ENCODE measurements at places on chromosomes 5 and 9.

DNA sequence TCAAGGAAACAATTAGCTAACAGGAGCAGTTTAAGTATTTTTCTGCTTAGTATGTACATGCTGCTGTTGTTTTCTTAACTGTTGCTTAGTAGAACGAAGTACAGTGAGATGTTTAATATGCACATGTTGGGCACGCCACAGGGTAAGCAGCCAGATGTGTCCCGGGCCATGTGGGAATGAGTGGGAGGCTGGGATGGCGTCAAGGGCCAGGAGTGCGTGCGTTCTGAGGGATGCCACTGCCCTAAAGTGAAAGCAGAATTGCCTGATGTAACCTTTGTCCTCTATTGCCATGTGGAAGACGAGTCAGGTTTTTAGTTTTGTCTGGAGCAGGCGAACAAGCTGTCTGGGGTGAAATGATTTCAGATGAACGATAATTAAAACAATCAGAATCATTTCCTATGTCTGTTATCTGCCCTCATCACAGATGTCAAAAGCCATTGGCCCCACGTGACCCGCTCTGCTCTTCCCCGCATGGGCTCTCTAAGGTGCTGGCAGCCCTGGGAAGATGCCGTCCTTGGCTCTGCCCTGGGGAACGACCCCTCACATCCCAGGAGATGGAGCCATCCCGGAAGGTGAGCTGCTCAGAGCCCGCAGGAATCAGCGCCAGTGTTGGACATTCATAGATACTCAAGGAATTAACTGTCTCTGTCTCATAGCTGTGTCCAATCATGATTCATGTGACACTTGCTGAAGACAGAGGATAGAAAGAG is 356.6 kb upstream of the IRX4 start:
- DNase-seq: no peak

DNA sequence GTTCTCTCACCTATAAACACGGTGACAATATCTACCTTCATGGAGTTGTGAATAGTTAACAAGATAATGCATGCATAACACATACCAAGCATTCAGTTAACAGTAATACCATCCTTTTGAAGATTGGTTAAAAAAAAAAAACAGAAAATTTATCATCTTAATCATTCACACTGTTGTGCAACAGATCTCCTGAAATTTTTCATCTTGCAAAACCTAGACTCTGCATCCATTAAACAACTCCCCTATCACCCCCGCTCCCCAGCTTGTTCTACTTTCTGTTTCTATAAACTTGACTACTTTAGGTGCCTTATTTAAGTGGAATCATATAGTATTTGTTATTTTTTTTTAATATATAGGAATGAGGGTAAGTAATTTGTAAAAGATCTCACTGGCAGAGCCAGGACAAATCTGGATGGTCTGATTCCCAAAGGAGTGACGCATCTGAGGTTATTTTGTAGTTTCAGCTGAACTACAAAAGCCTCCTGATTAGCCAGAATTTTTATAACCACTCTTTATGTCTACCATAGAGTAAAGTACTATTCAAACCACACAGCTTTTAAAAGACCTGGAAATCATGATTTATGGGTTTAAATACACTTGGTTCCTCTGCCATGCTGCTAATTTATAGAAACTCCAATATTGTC is 93.0 kb downstream of the FANCC start:
- DNase-seq: no peak

DNA sequence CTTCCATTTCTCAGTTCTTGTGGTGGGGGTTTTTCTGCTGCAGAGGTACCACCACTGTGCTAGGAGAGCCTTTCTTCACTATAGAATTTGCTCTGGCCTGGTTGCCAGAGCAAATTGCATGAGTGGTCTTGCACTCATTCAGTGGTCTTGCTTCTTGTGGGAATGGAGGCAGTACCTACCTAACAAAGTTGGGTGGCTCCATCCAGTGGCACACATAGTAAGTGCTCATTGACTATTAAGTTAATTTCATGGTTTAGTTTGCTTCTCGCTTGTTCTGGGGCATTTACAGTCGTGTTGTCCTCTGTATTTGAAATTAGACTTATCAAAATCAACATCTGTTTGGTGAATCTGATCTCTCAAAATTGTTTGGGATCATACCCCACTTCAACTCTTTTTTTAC is 23.0 kb downstream of the SLC28A3 start:
- DNase-seq: no peak

GRCh38 chr5:134458234-134459009 is 46.7 kb upstream of the CDKN2AIPNL start:
- no peak for DNase-seq

- DNase-seq: no peak
These were observed 78.0 kb downstream of the AMBP start for GRCh38 chr9:114000063-114000454.

GRCh38 chr5:154608531-154609011 is 130.5 kb upstream of the HAND1 start:
- no peak for DNase-seq

DNA sequence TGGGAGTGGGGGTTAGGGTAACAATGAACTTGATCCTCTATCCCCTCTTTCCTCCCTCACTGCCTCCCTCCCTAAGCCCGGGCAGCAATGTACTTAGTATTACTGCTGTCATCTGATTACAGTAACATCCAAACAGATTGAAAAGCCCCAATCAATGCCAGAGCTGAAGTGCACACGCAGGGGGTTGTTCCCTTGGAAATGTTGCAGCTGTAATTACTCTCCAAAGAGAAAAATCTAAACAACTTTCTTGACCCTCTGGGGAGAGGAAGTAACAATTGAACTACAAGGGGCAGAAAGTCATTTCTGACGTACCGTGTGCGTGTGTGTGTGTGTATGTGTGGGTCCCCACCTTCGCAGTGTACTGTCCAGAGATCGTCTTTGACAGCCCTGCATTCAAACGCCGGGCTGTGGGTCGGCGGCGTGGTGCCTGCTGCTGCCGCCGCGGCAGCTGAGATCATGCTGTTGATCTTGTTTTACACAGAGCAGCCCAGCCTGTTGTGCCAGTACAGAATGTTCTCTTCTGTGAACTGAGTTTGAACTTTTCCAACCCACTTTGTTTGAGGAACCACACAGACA is 66.0 kb upstream of the KLF9 start:
- no peak for DNase-seq

- peak; percentile 89 for DNase-seq
These were observed 110.6 kb upstream of the FER start for GRCh38 chr5:108637134-108637533.

Data from AML-193 (cell line).